Psoas muscle (tissue), 8 donors: ENCODE measurements at places on chromosomes 6 and 20. TPM values are rescaled to one million over a fixed set of nuclear protein-coding genes. Genes with fewer than 3 reads are reported as not detected.
A peak's percentile ranks its signal among the peaks of the same experiment; 100 is the strongest.

DNA sequence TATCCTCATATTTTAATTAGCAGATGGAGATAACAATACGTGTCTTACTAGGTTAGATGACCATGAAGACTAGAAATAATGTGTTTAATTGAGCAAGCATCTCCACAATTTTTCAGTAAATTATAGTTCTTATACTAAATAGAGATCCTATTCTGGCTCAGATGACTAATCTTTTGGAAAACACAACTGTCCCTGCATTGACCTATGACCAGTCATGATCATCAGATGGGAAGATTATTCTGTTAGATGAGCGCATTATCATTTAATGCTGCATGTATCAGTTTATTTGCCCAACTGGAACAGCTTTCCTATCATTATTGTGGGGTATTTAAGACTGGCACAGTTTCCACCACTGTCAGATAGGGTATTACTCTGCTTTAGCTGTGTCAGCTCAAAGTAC is 185.5 kb downstream of the MOXD1 start:
- DNase-seq, result no peak

BNIP5 gene
- total RNA-seq, result not detected

OPRL1 gene
- total RNA-seq, result 0.20 TPM

DNA sequence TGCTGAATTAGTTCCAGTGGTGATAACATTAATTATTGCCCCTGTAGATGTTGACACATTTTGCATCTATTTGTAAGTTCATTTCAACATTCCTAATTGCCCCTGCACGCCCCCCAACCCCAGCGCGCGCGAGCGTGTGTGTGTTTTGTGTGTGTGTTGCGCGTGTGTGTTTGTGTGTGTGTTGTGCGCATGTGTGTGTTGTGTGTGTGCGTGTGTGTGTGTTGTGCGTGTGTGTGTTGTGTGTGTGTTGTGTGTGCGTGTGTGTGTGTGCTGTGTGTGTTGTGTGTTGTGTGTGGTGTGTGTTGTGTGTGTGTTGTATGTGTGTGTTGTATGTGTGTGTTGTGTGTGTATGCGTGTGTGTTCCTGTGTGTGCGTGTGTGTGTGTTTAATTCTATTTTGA is 245.7 kb upstream of the GMDS start:
- no peak for DNase-seq

GRCh38 chr6:32501016-32501415 is 29.1 kb downstream of the HLA-DRB5 start:
- no peak for DNase-seq

ZKSCAN8 gene
- total RNA-seq, result 10.6 TPM

GRCh38 chr6:6711832-6712448 is 123.4 kb downstream of the LY86 start:
- no peak for DNase-seq

GRCh38 chr6:126056355-126057004 is 70.1 kb downstream of the TRMT11 start:
- DNase-seq, result no peak

DNA sequence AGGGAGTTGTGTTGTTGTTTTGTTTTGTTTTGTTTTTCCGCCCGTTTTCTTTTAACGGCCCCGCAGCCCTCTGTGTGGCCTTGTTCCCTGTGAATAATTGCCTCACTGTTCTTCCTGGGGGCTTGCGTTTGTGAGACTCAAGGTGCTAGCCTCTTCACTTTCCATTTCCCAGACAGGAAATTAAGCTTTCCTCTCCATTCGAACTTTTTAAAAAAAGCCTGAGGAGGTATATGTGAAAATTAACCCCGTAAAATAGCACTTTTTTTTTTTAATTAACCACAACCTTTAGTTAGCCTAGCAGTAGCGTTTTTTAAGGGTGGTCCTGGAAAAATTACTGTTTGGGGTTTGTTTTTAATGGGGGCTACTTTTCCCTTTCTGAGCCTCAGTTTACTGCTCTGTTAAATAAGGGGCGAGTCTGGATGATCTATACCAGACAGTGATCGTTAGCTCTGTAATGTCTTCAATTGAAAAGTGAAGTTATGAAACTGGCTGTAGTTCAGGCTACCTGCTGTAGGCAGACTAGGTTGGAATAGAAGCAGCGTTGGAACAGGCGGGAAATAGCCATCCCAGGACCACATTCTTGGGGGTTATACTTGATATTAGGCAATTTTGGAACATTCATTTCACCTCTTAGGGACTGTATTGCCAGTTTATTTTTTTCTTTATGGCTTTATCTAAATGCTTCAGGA is 1.7 kb downstream of the STX16 start:
- no peak for DNase-seq

DNA sequence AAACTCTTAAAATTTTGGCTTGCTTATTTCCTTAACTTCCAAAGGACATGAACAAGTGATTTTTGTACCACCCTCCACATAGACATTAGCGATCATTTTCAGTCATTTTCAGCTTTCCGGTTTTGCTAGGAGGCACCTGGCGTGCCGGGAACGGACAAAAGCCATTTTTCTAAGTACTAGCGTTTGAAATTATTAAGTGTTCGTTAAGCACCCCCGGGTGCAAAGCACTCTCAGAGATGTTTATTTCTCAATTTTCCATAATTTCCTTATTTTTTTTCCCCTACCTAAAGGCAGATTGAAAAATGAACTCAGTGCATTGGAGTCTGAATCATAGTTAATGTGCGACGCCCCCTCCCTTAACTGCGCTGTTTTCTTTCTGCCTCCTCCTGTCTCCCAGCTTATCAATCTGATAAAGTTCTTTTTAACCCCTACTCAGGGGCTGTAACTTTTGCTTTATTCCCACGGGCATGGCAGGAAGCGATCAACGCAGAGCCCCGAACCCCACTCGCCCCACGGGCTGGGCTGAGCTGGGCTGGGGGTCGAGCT is 58.2 kb downstream of the ZNF831 start:
- no peak for DNase-seq

BMP5 gene
- total RNA-seq, result 0.76 TPM

RSPH4A gene
- not detected for total RNA-seq

GSTA5 gene
- not detected for total RNA-seq

- DNase-seq, result peak; percentile 67
Observed at GRCh38 chr20:45987108-45987780, 15.2 kb upstream of the ZNF335 start.

DNA sequence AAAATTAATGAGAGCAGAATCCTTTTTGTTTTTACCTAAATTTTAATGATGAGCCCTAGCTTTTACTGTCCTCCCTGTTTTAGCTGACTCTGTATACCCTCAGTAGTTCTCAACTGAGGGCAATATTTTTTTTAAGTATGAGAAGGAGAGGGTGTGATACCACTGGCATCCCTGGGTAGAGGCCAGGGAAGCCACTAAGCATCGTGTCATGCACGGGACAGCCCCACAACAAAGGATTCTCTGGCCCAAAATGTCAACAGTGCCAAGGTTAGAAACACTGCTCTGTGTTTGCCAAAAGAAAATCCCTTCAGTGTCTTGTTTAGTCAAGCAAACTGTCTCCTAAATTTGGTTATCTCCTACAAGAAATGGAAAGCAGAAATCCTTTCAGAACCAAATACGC is 210.4 kb downstream of the KCNQ5 start:
- peak; percentile 55 for DNase-seq

DNA sequence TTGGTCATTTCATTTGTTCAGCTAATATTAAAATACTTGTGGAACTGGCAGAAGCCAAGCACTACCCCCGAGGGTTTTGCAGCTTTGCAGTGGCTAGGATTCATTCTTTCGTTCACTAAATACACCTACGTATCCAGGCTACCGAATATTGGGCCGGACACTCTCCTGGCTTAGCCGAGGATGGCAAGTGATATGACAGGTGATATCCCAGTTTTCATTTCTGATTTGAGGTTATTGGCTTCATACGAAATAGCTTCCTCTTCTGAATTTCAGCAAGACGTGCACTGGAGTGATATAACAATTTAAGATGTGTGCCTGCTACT is 536 bp upstream of the MTFR2 start:
- DNase-seq, result no peak

- DNase-seq, result no peak
Observed at GRCh38 chr6:49050584-49050983, 412.5 kb downstream of the MMUT start.

DNA sequence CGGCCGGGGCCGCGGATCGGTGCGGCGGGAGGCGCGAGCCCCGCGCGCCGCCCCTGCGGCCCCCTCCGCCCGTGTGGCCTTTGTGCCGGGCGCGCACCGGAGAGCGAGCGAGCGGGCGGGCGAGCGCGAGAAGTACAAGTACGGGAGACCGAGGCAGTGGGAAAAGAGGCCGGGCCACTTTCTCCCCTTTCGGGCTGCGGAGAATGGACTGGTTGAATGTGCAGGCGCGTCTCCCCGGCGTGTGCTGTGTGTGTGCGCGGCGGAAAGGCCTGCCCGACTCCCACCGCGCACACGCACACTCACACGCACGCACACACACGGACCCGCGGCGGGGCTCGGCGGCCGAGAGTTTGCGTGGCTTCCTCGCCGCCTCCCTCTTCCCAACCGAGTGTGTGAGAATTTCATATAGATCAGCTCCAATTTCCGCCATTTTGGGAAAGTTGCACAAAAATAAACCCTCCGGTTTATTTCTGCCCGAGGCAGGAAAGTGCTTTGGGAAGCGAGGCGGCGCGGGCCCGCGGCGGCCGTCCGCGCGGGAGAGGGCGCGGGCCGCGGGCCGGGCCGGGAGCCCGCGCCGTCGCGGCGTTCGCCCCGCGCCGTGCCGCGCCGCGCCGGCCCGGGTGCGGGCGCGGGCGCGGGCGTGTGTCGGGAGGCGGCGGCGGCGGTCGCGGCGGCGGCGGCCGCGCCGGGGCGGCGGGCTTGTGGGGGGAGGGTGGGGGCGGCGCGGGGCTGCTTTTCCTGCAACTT is 1.1 kb downstream of the L3MBTL3 start:
- peak; percentile 28 for DNase-seq

TXLNB gene
- total RNA-seq, result 170 TPM

GRCh38 chr6:41053041-41053440 is at the start of gene APOBEC2:
Gene APOBEC2 (plus strand): TSS chr6:41053202. CDS start chr6:41053348, 146 bp downstream.
- peak; percentile 94 for DNase-seq

CRISP3 gene
- not detected for total RNA-seq

- no peak for DNase-seq
Observed at GRCh38 chr6:74969591-74970267, 236.1 kb downstream of the COL12A1 start.

- DNase-seq, result no peak
Observed at GRCh38 chr6:82374516-82374915, 10.9 kb downstream of the TPBG start.

GRCh38 chr6:41370488-41371111 is 35.2 kb downstream of the NCR2 start:
- DNase-seq, result no peak

FOXA2 gene
- not detected for total RNA-seq

- no peak for DNase-seq
Observed at GRCh38 chr20:24911461-24911860, 37.6 kb upstream of the CST7 start.

GRCh38 chr6:6484681-6485080 is 103.8 kb upstream of the LY86 start:
- DNase-seq, result no peak

NMBR gene
- total RNA-seq, result not detected

DNA sequence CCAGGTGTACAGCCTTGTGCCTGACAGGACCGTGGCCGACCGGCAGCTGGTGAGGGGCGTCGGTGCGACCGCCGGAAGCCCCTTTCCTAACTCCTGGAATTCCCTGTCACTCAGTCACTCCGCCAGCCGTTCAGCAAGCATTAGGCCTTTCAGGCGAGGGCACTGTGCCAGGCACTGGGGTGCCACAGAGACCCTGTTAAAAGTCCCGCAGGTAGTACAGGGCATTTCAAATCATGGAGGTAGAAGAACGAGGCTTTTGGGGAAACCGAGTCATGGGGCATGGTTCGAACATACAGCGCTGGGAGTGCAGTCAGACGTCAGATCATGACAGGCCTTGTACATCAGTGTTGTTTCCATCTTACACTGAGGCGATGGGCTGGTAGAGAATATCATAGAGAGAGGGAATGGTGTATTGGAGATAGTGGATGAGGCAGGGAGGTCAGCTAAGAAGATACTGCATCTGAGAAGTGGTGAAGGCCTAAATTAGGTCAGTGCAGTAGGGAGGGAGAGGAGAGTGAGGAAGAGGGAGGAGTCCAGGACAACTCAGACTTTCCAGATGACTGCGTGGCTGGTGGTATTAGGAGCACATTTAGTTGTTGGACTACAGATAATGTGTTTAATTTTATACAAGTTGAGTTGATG is 892 bp upstream of the DXO start:
- DNase-seq, result no peak

GRCh38 chr6:49978332-49979226 is 9.2 kb upstream of the DEFB113 start:
- no peak for DNase-seq

- DNase-seq, result no peak
Observed at GRCh38 chr6:89910902-89911240, 16.6 kb downstream of the GJA10 start.

DNA sequence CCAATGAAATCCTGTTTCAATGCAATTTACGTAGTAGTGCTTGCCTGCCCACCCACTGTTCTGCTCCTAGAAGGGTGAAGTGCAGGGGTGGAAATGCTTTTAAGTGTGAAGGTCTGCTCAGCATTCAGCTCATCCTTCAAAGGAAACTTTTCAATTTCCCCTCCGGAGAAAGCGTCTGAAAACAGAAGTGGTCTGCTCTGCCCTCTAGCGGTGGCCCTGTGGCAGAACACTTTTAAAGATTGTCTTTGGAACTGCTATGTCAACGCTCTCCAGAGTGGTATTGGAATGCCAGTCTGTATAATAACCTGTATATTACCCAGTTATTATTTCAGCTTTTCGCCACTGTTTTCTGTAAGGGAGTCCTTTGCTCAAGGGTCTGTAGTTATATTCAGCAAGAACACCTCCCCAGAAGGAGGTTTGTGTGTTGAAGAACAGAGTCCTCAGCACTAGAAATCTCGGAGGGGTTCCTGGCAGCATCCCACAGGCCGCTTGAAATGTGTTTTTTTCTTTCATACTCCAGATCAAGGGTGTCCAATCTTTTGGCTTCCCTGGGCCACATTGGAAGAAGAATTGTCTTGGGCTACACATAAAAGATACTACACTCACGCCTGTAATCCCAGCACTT is 63.1 kb upstream of the KLHL31 start:
- DNase-seq, result no peak

CCR6 gene
- not detected for total RNA-seq

DNA sequence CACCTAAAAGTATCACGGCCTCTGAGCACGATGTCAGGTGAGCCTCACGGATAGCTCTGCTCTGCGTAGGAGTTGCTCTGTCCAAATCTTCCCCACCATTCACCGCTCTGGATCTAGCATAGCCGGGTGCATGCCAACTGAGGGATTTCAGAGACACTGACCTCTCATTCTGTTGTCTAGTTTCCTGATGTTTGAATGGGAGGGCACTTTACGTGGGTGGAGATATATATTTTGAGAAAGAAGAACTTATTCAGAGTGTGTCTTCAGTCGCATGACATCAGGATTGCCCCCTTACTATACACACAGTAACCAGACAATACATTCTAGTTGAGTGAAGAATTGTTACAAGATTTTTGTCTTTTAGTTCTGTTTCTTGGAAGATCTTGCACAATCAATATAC is 96.5 kb upstream of the CITED2 start:
- no peak for DNase-seq

- no peak for DNase-seq
Observed at GRCh38 chr6:117393045-117393444, 32.7 kb downstream of the ROS1 start.

DNA sequence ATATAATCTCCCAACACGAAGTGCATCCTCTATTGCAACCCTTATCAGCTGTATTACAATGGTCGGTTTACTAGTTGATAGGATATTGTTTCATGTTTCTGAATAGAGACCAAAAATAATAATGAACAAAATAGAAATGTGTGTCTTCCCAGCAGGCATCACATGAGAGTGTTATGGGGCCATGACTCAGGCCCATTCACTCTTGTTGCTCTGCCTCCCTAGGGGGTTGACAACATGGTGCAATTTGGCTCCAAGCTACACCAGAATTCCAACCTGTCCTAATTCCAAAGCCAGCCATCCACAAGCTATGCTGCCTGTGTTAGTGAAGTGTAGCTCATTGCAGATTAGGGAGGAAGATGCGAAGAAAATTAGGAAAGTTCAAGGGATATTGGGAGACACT is 13.1 kb upstream of the SAYSD1 start:
- no peak for DNase-seq
